Caki2 (cell line): ENCODE measurements at places on chromosomes 1 and 21. TPM values are rescaled to one million over a fixed set of nuclear protein-coding genes. Genes with fewer than 3 reads are reported as not detected.

GRCh38 chr1:184664042-184664660, 90.5 kb downstream of the EDEM3 start:
- DNase-seq, result peak; percentile 16

DNA sequence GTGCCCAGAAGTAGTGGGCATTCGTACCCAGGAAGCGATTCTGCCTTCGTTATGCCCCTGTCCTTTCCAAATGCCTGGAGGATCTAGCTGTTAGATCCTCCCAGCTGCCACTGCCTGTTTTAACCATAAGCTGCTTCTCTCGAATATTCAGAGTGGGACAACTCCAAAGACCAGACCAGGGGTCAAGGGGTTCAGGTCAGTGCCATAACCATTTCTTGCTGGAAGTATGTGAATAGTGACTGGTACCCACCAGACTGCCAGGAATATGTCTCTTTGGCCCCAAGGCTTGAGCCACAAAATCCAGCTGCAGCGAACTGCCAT, 914 bp upstream of the MTF1 start:
- no peak for DNase-seq

TMIGD3 gene
- not detected in 2 replicates for total RNA-seq

SPOCD1 gene
- total RNA-seq, result 0.93 and 4.4 TPM in 2 replicates

- DNase-seq, result no peak
Observed at GRCh38 chr21:29583424-29583924, 284.8 kb downstream of the BACH1 start.

TRIM63 gene
- total RNA-seq, result not detected in 2 replicates

- DNase-seq, result no peak
Observed at GRCh38 chr1:8025671-8026144, 401 bp downstream of the ERRFI1 start.

GRCh38 chr21:31873696-31874599, 1.1 kb downstream of the HUNK start:
- peak; percentile 55 for DNase-seq

F5 gene
- total RNA-seq, result not detected in 2 replicates

ZC3H12A gene
- total RNA-seq, result 4.2 and 6.2 TPM in 2 replicates

REN gene
- not detected in 2 replicates for total RNA-seq

GRCh38 chr1:221310180-221310579, 430.9 kb downstream of the HLX start:
- no peak for DNase-seq

DPT gene
- not detected in 2 replicates for total RNA-seq

DNA sequence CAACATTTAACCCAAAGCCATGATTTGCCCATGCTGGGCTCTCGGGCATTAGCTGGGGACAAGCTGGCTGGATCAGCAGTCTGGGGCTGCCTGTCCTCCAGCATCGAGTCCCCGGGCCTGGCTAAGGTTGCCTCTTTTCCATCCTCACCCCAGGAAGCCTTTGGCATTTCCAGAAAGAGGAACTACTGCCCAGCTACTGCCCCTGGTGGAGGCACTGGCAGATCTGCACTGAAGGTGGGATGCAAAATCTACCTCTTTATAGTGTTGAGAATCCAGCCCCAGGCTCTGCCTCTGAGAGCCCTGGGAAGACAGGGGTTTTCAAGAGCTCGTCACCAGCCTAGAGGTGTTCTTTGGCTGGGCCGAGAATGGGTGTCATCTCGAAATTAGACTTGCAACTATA, 635.9 kb downstream of the MATN1 start:
- no peak for DNase-seq

DNA sequence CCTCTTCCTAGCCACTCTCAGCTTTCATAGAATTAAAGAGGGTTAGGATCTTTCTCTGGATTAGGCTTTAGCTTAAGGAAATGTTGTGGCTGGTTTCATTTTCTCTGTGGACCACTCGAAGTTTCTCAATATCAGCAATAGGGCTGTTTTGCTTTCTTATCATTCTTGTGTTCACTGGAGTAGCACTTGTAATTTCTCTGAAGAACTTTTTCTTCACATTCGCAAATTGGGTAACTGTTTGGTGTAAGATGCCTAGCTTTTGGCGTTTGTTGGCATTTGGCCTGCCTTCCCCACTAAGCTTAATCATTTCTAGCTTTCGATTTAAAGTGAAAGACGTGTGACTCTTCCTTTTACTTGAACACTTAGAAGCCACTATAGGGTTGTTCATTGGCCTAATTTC, 210.8 kb upstream of the PROX1 start:
- DNase-seq, result no peak

NOS1AP gene
- not detected in 2 replicates for total RNA-seq

C1QC gene
- not detected in 2 replicates for total RNA-seq

KRTAP19-3 gene
- not detected in 2 replicates for total RNA-seq

DNA sequence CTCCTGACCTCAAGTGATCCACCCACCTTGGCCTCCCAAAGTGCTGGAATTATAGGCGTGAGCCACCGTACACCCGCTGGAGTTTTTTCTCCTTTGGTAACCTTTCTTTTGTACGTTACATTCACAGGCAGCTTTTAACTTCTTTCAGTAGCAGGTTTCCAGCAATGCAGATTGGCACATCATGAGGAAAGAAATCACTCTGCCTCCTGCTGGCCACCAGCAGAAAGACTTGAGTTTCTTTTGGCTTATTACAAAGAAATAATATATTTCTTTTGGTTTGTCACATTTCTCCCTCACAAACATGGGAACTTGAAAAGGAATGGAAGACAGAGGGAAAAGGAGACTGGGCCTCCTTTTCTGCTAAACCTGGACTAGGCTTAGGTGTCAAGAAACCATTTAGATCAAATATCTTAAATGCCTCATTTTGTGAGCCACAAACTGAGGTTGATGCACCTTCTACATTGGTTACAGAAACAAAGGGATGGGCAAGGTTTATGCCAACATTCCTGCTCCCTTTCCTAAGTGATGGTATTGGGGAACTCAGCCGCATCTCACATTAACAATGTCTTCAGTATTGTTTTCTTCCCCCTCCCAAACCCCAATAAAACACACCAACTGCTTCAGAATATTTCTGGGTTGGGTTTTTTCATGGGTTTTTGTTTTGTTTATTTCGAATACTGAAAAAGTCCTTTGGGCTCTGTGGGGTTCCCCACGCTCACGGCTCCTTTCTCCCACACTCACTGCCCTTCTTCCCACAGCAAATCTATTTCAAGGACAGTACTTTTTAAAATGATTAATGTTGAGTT, 7.7 kb downstream of the ENSA start:
- DNase-seq, result peak; percentile 30

DNA sequence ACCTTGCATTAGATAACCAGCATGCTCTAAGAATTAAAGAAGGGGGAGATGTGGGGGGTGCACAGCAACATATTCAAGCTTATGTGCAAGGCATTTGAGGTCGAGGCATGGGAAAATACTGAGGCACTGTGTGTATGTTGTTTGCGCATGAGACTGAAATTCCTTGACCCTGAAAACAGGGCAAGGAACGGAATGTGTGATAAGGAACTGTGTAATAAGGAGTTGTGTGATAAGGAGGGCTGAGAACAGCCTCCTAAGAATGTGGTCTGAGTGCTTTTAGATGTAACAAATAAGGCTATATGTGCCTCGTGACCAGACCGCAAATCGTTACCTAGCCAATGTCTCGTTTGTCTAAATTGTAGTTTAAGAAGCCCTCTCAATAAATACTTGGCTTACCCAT, 26.5 kb upstream of the ITLN1 start:
- no peak for DNase-seq

NHLH1 gene
- total RNA-seq, result not detected in 2 replicates

DNA sequence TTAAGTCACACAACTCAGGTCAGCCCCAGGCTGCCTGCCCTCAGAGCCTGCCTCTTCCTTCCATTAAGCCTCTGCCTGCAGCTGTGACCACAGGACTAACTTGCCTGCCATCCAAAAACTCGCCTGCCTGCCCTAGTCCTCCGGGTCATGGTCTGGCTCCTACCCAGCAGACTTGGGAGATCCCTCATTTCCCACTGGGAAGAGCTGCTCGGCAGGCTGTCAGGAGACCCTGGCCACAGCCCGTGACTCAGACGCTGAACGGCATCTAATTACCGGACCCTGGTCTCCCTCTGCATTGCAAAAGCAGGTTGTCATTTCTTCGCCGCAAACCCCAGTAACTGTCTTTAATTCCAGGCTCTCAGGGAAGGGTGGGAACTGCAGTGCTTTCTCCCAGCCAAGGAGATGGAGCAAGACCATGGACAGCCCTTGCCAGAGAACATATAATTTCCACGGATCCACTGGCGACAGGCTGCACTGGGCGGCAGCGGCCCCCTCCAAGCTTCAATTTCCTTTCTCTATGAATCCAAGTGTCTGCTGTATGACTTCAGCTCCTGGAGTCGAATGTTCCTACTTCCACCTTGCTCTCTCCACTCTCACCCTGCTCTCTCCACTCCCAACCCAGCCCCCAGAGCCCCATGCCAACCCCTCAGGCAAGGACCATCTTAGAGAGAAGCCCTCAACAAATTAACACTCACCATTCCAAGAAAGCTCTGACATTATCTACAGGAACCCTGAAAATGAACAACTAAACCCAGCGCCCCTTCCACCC, 20.4 kb downstream of the OLFML2B start:
- DNase-seq, result no peak

DNA sequence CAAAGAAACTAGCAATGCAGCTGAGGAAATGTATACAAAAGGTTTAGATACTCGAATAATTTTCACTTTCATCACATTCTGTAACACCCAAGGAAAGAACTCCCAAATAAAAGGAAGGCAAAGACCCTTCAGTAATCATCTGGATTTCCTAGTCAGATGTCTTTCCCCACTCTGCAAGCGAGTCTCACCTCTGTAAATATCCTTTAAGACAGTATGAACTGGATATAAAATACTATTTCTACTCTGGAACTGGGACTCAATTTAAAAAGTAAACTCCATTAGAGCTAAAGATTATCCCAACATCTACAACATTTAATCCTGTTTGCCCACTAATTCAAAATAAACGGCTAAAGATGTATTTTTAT, 27.0 kb downstream of the C2CD2 start:
- DNase-seq, result no peak

DNA sequence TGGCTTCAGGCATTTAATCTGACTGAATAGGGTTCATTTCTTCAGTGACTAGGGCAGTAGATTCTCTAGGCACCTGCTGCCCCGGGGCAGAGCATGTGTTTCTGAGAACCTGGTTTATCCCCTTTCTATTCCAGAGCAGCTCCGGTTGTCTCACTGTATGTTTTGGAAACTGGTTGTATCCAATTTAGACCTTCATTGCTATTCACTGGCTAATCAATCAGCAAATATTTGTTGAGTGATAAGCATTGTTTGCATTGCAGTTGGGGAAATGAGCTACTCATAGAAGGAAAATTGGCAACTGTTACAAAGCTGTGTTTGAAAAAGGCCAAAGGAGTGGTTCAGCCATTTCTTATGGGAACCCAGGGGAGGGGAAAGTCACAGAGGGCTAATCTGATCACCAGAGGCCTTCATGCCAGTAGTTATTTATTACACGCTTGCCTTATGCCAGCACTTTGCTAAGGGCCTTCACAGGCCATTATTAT, 2.9 kb downstream of the QSOX1 start:
- DNase-seq, result no peak

- DNase-seq, result no peak
Observed at GRCh38 chr1:214136324-214136919, 144.5 kb upstream of the SMYD2 start.

DNA sequence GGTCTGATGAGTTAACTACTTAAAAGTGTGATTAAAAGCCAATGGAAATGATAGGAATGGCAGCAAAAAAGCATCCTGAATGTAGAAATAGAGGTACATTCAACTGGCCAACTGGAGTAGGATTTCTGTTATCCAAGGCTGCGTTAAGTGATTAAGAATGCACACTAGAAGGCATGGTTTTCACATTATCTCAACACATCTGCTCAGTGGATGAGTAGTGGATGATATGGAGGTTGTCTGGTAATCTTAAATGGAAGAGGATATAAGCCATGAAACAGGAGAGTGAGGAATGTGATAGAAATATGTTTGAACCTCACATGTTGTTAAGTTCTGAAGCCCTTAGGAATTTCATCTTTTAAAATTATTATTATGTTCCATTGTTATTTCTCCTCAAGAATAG, 839.9 kb downstream of the USP25 start:
- DNase-seq, result no peak

XCL1 gene
- not detected in 2 replicates for total RNA-seq

DNA sequence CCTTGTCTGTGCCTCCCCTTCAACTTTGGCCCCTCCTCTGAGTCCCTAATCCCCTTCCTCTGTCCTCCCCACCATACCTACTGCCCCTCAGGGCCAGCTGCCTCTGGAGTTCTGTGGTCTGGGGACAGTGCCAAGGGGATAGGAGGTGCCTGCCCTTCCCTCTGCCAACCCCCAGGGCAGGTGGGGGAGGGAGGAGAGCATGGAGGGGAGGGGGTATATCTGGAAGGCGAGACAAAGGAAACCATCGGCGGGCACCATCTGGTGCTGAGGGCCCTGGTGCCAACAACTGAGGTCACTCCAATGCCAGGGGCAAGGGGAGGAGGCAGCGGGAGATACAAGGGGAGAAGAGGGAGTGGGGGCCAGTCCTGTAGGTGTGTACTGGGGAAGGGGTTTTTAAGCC, 9.6 kb downstream of the RAB25 start:
- DNase-seq, result no peak

GRCh38 chr1:31937300-31938183, 626 bp downstream of the PTP4A2 start:
- peak; percentile 71 for DNase-seq

- no peak for DNase-seq
Observed at GRCh38 chr1:170662561-170663403, 1.1 kb upstream of the PRRX1 start.

GRCh38 chr1:63523738-63524137, 413 bp downstream of the EFCAB7 start:
- DNase-seq, result no peak

GRCh38 chr21:14916676-14917141, 148.1 kb downstream of the NRIP1 start:
- DNase-seq, result no peak
